Liver (tissue), 10 donors: ENCODE measurements at places on chromosomes 7 and 10. TPM values are rescaled to one million over a fixed set of nuclear protein-coding genes. Genes with fewer than 3 reads are reported as not detected.

GRCh38 chr10:7763929-7764328 lies 23.9 kb downstream of the KIN start:
- peaks cover 6% of the 10 kb centered on the region for H3K36me3 ChIP-seq
- DNase-seq, result no peak
- no peak overlapping the region for H3K4me3 ChIP-seq
- no peaks in the 10 kb centered on the region for H3K4me1 ChIP-seq
- no peak overlapping the region for H3K27ac ChIP-seq

- no peak for DNase-seq
- no peaks in the 10 kb centered on the region for H3K27me3 ChIP-seq
- H3K36me3 ChIP-seq, result no peaks in the 10 kb centered on the region
- no peak overlapping the region for H3K27ac ChIP-seq
- H3K4me1 ChIP-seq, result no peaks in the 10 kb centered on the region
These were observed 334.8 kb downstream of the GLRX3 start for GRCh38 chr10:130470973-130471372.

INA gene
- not detected for total RNA-seq

DNA sequence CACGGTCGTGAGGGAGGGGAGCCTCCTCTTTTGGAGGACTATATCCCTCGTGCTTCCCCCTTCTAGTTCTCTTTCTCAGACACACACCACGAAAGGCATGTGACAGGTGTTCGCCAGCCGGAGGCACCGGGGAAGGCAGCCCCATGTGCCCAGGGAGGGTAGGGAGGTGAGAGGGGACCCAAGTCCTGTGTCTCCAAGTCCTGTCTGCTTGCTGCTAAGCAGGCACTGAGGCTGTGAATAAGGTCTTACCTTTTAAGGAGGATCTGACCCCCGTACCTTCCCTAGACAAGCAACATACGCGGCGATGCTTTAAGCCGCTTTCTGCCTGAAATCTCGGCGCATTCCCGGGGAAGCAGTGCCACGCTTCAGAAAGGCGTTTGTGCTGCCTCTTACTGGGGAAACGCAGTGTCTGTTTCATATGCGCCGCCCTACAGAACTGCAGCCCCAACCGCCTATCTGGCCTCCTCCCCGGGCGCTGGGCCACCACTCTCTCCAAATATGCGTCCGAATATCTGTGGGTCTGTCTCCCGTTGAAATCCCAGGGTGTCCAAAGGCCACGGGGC lies 770 bp downstream of the PLXNA4 start:
- no peak for DNase-seq
- H3K27me3 ChIP-seq, result no peaks in the 10 kb centered on the region
- peak overlapping the region; percentile 58 for H3K4me3 ChIP-seq
- no peak overlapping the region for H3K27ac ChIP-seq
- H3K4me1 ChIP-seq, result peaks cover 7% of the 10 kb centered on the region
- H3K36me3 ChIP-seq, result no peaks in the 10 kb centered on the region

GRCh38 chr7:122219253-122219865 lies 75.3 kb upstream of the AASS start:
- H3K4me3 ChIP-seq, result no peak overlapping the region
- no peaks in the 10 kb centered on the region for H3K27me3 ChIP-seq
- peaks cover 8% of the 10 kb centered on the region for H3K4me1 ChIP-seq
- no peak overlapping the region for H3K27ac ChIP-seq
- no peaks in the 10 kb centered on the region for H3K36me3 ChIP-seq
- no peak for DNase-seq

DNA sequence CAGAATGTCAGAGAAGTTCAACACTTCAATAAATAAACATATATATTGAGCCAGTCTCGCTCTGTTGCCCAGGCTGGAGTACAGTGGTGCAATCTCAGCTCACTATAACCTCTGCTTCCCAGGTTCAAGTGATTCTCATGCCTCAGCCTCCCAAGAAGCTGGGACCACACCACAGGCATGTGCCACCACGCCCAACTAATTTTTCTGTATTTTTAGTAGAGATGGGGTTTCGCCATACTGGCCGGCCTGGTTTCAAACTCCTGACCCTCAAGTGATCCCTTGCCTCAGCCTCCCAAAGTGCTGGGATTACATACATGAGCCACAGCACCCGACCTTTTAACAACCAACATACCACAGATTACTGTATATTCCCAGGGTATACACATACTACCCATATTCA lies 134.2 kb downstream of the JMJD1C start:
- H3K36me3 ChIP-seq, result no peaks in the 10 kb centered on the region
- H3K27me3 ChIP-seq, result no peaks in the 10 kb centered on the region
- no peak overlapping the region for H3K4me3 ChIP-seq
- no peaks in the 10 kb centered on the region for H3K4me1 ChIP-seq
- no peak overlapping the region for H3K27ac ChIP-seq
- no peak for DNase-seq

SFTPD gene
- total RNA-seq, result not detected

- peaks cover 44% of the 10 kb centered on the region for H3K4me1 ChIP-seq
- H3K27me3 ChIP-seq, result no peaks in the 10 kb centered on the region
- H3K4me3 ChIP-seq, result no peak overlapping the region
- DNase-seq, result no peak
These were observed 1.2 kb upstream of the BLNK start for GRCh38 chr10:96272316-96273280.
